ENCODE measurements at places on chromosomes 3 and 15.

DNA sequence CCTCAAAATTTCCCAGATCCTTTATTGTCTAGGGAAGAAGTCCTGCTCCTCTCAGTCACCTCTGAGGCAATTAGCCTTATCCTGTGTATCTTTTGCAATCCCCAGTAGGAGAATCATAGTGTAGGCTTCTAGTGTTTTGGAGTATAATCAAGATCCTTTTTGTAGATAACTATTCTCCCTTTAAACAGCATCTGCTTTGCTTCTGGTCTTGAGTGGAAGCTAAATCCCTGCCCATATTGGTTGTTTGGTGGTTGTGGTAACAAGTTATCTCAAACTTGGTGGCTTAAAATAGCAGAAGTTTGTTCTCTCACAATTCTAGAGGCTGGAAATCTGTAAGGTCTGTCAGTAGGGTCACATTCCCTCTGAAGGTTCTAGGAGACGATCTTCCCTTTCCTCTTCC lies 217.5 kb upstream of the RASGRP1 start:
- peak; percentile 67 for DNase-seq

DNA sequence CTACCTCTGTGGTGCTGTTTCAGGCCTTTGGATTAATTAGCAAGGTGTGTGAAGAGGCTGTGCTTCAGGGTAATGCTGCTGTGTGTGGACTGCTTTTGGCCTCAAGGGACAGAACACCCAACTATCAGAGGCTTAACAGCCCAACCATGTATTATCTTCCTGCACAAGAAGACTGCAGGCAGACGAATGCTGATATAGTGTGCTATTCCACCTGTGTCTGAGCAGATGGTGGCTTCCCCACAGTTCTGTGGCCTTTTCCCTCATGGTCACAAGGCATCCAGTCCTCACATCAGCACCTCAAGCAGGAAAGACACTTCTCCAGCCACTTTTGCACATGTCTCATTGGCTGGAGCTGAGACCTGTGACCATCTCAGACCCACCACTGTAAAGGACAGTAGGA lies 76.6 kb downstream of the CHCHD6 start:
- DNase-seq = no peak

DNA sequence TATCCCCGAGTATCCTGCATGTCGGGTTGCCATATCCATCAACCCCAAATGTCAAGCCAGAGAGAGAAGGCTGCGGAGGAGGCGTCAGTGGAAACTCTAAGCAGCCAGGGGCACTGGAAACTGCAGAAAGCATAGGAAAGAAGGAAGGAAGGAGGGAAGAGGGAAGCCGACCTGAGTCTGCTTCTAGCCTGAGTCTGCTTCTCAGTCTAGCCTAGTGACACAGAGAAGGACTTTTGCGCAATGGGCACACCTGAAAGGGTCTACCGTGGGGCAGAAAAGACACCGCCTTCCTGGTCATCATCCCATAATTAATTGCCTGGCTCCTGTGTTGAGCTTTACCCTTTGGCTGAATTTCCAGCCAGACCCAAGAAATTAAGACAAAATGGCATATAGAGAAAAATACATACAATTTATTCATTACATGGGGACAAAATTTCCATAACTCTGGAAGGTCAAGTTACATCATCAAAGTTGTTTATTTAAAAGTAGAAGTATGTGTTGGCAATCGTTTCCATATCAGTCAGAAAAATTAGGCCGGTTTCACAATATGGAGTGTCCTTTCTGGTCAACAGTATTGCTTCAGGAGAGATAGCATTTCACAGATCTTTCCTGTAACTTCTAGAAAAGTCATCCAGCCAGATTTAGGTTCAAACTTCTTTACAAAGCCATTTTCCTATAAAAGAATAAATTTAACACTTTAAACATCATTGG lies 10.3 kb downstream of the BCL2A1 start:
- DNase-seq = no peak

DNA sequence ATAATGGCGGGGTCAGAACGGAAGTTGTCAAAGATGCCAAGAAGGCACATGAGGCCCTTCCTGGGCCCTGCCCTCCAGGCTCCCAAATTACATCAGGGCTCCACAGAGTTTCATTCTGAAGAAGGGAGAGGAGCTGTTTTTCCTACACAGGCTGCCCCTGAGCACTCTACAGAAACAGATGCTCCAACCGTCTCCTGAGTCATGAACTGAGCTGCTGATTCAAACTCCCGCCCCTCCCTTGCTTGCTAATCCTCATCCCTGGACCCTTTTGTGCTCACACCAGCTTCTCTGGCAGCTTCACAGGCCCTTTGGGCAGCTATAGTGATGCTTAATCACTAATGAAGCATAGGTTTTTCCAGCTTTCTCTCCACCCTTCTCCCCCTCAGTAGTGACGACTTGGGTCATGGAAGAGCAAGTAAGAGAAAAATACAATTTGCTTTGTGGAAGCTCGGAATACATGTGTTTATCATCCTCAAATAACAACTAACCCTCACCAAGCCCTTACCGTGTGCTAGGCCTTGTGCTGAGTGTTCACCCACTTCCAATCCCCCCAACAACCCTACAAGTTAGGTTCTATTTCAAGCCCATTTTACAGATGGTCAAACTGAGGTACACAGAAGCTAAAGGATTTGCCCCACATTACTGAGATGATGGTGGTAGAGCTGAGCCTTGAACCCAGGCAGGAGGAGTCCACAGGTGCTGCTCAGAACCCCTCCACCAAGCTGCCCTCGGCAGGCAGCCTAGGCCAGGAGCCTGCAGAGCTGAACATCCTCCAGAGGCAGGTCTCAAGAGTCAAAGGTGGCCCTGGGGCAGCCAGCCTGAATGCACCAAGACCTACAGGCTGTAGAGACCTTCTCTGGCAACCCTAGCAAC lies 21.9 kb downstream of the MEGF11 start:
- no peak for DNase-seq

DNA sequence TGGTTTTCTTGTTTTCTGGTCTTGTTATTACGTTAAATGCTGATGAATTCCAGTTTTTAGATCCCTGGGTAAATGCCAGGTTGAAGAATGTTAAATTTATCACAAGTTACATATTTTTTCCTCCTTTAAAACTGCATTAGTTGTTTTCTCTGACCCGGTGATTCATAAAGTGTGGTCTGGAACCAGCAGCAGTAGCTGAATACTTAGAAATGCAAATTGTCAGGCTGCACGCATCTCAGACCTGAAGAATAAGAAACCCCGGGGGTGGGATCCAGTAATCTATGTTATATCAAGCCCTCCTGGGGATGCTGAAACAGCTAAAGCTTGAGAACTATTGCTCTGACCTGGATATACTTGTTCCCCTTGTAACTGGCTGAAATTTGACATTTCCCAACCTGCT lies 69.1 kb downstream of the PEX5L start:
- no peak for DNase-seq

GRCh38 chr3:9915254-9916141 lies 1.4 kb upstream of the IL17RC start:
- peak; percentile 52 for DNase-seq
